Pancreas (tissue), 10 donors: ENCODE measurements at places on chromosomes 12 and 14. TPM values are rescaled to one million over a fixed set of nuclear protein-coding genes. Genes with fewer than 3 reads are reported as not detected.

DNA sequence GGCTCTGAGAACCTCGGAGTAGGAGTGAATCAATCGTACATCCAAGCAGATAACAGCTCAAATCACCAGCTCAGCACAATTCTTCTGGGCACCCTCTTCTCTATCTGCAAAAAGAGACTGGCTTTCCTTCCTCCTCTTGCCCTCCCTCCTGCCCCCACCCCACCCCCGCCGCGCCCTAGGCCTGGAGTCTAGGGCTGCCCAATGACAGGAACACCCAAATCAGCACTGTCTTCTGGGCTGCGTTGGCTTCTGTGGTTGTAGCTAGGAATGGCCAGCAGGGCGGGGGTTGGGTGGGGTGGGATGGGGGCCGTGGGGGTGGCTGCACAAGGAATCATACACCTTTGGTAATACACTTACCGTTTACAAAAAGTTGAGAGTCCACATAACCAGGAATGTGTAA, 28.0 kb upstream of the TMCC3 start:
- H3K36me3 ChIP-seq, result no peaks in the 10 kb centered on the region
- no peak for DNase-seq
- no peaks in the 10 kb centered on the region for H3K27me3 ChIP-seq
- no peak overlapping the region for H3K27ac ChIP-seq
- H3K4me3 ChIP-seq, result no peak overlapping the region

Gene SRRM4
- not detected for total RNA-seq

GRCh38 chr12:109518820-109519665, 41.6 kb downstream of the UBE3B start:
- no peaks in the 10 kb centered on the region for H3K4me1 ChIP-seq
- no peaks in the 10 kb centered on the region for H3K27me3 ChIP-seq
- no peak overlapping the region for H3K4me3 ChIP-seq
- H3K27ac ChIP-seq, result no peak overlapping the region

DNA sequence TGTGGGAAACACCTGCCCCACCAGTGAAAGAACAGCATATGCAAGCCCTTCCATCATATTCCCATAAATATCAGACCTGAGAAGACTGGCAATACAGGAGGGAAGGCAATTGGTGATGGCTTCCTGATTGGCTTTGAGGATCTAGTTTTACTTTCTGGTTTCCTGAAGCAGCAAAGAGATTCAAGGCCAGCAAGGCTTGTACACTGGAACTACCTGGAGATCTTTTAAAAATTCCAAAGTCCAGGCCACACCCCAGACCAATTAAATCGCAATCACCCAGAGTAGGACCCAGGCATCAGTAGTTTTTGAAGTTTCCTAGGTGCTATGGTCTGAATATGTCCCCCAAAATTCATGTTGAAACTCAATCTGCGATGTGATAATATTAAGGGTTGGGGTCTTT, 2.9 kb upstream of the TEP1 start:
- H3K27me3 ChIP-seq, result no peaks in the 10 kb centered on the region
- no peak overlapping the region for H3K27ac ChIP-seq
- DNase-seq, result no peak
- H3K4me1 ChIP-seq, result peaks cover 16% of the 10 kb centered on the region

DNA sequence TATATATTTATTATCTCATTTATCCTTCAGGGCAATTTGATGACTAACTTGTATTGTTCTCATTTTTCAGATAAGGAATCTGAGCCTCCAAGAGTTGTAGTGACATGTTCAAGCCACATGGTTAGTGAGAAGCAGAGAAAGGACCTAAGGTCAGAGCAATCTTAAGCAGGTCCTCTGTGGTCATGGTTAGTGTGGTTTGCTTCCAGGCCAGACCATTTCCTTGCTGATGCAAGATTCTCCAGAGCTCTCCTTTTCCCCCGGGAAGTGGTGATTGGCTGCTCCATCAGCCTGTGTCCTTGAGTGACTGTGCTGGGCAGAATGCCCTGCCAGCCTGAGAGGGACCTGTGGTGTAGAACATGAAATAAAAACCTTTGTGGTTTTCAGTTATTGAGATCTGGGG, 141.3 kb downstream of the KTN1 start:
- no peaks in the 10 kb centered on the region for H3K4me1 ChIP-seq
- no peaks in the 10 kb centered on the region for H3K27me3 ChIP-seq
- H3K4me3 ChIP-seq, result no peak overlapping the region
- H3K27ac ChIP-seq, result no peak overlapping the region
- H3K36me3 ChIP-seq, result no peaks in the 10 kb centered on the region
- peak; percentile 66 for DNase-seq
